GM23338 (cell line): ENCODE measurements at places on chromosomes 16 and 17. TPM values are rescaled to one million over a fixed set of nuclear protein-coding genes. Genes with fewer than 3 reads are reported as not detected.

GRCh38 chr16:46852130-46852529, 21.1 kb upstream of the C16orf87 start:
- H3K4me1 ChIP-seq = no peaks in the 10 kb centered on the region
- no peaks in the 10 kb centered on the region for H3K27me3 ChIP-seq
- DNase-seq = no peak
- H3K27ac ChIP-seq = no peak overlapping the region

The HSD11B2 gene
- 23.0 and 25.1 TPM in 2 replicates for total RNA-seq

The RAP1GAP2 gene
- 40.3 and 46.1 TPM in 2 replicates for total RNA-seq

DNA sequence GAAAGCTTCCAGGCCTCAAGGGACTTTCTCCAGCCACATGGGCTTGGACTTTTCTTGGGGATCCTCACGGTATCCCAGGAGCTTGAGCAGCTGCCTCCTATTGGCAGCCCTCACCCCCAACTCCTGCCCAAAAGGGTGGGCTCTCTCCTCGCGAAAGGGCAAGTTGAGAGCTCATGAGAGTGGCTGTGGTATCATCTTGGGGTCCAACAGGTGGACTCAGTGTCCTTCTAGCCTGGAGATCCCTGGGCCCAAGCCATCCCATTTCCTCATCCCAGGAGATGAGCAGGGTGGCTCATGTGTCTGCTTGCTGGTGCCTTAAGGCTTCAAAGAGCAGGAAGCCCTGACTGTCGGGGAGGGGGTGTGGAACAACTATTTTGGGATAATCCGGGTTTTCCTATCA, 17.7 kb downstream of the TBX4 start:
- DNase-seq = no peak
- peaks cover 10% of the 10 kb centered on the region for H3K4me1 ChIP-seq
- H3K4me3 ChIP-seq = no peak overlapping the region

The KRT33A gene
- not detected in 2 replicates for total RNA-seq

- H3K4me1 ChIP-seq = peaks cover 16% of the 10 kb centered on the region
- H3K4me3 ChIP-seq = no peak overlapping the region
- H3K27me3 ChIP-seq = no peaks in the 10 kb centered on the region
- DNase-seq = no peak
- no peaks in the 10 kb centered on the region for H3K36me3 ChIP-seq
Observed at GRCh38 chr16:4510747-4511426, 27.7 kb downstream of the CDIP1 start.

DNA sequence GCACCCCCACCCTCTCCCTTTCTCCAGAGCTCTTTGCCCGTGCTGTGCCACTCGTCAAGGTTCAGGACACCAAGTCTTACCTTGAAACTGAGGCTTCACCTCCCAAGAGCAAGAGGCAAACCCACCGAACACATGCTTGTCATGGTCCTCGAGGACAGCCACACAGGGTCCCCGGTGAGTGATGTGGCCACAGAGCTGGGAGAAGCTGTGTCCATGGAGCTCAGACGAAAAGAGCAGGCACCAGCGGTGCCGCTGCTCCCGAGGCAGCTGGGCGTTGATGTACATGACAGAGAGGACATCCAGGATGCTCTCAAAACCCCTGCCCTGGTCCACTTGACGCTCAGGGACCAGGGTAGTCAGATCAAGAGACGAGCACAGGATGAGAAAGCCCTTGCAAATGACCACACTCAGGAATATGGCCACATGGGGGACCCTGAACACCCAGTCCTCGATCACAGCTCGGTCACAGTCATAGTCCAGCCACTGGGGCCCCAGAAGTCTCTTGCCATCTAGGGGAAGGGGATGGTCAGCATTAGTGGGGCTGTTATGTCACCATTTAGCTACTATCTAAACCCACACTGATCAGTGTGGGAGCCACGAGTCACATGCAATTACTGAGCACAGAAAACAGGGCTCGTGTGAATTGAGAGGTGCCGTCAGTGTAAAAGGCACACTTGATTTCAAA, 17.8 kb downstream of the MEAK7 start:
- DNase-seq = no peak
- H3K4me1 ChIP-seq = no peaks in the 10 kb centered on the region
- no peak overlapping the region for H3K27ac ChIP-seq
- no peak overlapping the region for H3K4me3 ChIP-seq
- H3K27me3 ChIP-seq = no peaks in the 10 kb centered on the region
- H3K36me3 ChIP-seq = no peaks in the 10 kb centered on the region

The HSF4 gene
- 1.3 TPM in 1 of 2 replicates, not detected in the other for total RNA-seq
